ENCODE measurements at places on chromosomes 4 and X. TPM values are rescaled to one million over a fixed set of nuclear protein-coding genes. Genes with fewer than 3 reads are reported as not detected.

DNA sequence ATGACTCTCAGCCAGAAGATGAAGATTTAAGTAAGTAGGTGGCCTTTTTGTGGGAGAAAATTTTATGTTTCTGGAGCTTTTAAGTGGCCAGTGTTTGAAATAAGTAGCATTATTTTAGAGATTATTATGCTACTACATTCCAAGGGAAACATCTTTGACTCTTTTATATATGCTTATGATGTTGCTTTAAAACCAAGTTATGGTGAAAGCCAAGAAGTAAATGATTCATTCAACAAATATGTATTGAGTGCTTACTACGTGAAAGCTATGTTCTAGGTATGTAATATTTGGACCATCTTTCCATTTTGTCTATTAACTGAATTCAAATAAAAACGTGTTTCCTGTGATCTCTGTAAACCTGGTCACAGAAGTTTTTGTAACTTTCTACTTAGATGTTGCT, 58.3 kb downstream of the ZFX start:
- no peak for DNase-seq

- DNase-seq, result peak; percentile 57
These were observed 1.5 kb downstream of the BRWD3 start for GRCh38 chrX:80807992-80808735.

Gene RTL3
- total RNA-seq, result not detected

GRCh38 chr4:71396382-71396781, 57.6 kb downstream of the SLC4A4 start:
- DNase-seq, result peak; percentile 2

DNA sequence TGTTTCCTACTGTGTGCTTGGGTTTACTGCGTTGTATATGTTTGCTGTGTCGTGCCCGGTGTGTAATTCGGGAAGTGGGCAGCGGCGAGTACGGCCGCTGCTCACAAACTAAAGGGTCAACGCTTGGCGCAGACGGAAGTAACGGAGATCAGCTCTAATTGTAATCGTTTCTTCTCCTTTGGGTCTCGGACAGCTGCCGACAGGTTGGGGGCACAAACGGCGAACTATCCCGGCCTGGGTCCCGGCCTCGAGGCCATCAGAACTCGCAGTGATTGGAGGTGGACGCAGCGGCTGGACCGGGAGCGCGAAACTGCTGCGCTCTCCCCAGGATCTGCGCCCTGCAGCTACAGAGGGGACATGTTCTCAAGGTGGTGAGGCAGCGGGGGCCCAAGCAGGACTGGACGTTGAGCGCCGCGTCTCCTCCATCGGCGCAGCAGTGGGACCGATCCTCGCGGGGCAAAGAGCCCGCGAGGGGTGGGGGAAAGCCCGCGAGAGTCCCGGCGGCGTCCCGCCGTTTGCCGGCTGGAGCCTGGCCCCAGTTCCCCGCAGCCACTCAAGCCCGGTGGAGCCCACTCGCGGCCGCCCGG, 516 bp upstream of the ZIC3 start:
- DNase-seq, result no peak

DNA sequence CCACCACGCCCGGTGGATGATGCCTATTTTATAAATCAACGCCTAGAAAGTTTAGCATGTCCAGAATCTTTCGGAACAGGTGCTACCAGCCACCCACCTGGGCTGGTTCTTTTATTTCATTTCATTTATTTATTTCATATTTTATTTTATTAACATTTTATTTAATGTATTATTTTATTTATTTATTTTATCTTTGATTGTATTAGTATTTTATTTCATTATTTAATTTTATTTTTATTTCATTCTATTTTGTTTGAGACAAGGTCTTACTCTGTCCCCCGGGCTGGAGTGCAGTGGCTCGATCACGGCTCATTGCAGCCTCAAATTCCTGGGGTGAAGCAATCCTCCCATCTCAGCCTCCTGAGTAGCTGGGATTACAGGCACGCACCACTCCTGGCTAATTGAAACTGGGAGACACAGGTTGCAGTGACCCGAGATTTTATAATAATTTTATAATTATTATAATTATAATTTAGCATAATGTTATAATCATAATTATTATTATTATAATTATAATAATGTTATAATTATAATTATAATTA, 187.2 kb downstream of the SHOX start:
- DNase-seq, result no peak

DNA sequence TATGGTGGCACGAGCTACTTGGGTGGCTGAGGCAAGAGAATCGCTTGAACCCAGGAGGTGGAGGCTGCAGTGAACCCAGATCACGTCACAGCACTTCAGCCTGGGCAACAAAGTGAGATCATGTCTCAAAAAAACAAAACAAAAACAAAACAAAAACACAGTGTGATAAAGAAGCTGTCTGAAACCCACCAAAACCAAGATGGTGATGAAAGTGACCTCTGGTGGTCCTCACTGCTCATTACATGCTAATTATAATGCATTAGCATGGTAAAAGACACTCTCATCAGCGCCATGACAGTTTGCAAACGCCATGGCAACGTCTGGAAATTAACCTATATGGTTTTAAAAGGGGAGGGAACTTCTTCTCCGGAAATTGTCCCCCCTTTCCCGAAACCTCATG, 29.4 kb upstream of the OPHN1 start:
- peak; percentile 46 for DNase-seq

GRCh38 chrX:149950681-149951080, 12.4 kb upstream of the EOLA2 start:
- peak; percentile 27 for DNase-seq

Data from Daoy (cell line).